ENCODE measurements at places on chromosomes 2 and 18.

DNA sequence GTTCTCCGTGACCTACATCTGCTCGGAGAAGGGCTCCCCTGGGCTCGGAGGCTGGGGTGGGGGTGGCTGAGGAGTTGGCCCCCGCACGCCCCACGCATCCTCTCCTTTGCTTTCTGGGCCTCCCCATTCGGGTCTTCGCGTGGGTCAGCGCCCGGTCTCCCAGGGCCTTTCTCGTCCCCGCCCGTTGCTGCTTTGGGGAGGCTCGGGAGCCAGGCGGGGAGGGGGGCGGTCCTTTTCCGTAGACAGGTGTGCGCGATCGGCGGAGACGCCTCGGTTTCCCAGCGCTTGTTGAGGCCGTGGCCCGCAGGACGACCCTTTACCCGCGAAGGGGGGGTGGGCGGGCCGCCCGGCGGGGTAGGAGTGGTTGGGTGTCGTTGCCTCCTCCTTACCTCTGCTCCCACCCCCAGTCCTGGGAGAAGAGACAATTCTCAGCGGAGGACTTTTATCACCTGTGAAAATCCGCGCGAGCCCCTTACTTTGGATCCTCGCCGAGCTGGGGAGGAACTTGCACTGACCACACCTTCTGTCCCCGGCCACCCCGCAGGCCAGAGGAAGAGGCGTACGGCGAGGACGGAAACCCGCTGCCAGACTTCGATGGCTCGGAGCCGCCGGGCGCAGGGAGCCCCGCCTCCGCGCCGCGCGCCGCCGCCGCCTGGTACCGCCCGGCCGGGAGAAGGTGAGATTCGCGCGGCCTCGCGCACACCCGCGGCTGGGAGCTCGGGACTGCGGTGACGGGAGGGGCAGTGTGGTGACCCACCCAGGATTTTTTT, 2.6 kb downstream of the ADCYAP1 start:
- DNase-seq, result no peak

GRCh38 chr2:64036034-64036705, 16.9 kb upstream of the VPS54 start:
- no peak for DNase-seq

DNA sequence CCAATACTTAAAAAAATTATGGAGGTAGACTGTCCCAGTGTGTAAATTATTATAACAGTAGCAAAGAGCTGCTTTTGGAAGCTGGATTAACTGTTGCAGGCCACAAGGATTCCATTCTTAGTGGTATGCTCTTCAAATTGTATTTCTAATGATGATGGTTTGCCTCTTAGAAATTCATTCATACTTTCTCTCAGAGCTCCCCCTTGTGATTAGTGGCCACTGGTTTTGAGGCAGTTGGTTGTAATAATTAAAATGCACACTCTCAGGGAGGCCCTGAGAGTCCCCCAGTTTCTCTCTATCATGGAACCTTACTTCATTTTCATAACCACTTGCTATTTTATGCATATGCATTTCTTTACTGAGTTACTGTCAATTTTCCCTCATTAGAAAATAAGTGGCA, 122.5 kb downstream of the PLA2R1 start:
- peak; percentile 26 for DNase-seq

DNA sequence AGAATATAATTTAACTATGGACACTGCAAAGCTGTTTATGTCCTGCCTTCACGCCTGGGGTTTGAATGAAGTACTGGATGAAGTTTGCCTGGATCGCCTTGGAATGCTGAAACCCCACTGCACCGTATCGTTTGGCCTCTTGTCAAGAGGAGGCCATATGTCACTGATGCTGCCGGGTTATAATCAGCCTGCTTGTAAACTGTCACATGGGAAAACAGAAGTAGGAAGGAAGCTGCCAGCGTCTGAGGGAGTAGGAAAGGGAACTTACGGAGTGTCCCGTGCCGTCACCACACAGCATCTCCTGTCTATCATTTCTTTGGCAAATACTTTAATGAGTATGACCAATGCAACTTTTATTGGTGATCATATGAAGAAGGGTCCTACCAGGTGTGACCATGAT, 105.8 kb downstream of the WDR7 start:
- peak; percentile 71 for DNase-seq

DNA sequence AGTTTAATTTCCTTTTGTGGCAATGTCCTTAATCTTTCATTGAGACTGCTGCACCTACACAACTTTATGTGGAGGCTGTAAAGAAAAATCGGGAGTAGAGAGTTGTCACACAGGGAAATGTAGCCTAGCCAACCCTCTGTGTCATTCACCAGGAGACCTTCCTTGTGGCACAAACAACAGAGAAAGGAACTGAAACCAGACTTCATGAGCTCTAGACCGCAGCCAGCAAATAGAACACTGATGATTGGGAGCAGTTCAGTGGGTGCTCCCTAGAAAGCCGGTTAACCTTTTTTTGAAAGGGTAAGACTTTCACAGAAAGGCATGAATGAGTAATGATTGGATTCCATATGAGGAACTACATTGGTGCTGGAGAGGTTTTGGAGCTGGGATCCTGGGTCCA, 1752.4 kb upstream of the CELF4 start:
- peak; percentile 71 for DNase-seq

- DNase-seq, result no peak
Measured at GRCh38 chr2:10191554-10191953, 69.0 kb downstream of the RRM2 start.

DNA sequence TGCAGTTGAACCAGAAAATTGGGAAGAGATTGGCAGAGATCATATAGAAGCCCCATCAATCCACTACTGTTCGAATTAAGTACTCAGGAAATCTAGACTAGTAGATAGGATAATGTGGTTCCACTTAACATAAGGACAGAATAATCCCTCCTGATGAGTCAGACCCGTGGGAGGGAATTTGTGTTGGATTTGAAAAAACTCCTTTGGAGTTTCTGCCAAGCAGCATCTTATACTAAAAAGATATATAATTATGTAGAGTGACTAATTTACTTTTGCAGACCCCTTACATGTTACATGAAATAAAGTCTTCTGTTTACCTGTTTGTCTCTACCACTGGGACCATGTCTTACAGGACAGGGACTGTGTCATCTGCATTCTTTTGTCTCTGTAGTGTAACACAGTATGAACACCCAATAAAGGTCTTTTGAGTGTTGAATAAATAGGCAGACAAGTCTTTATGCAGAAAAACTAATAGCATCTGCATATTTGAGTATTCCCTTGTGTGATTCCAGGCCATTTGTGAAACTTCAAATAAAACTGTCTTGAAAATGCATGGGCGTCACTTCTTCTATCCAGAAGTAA, 122.6 kb upstream of the DNAJC10 start:
- DNase-seq, result no peak

GRCh38 chr2:182942756-182943155, 76.3 kb upstream of the FRZB start:
- no peak for DNase-seq

DNA sequence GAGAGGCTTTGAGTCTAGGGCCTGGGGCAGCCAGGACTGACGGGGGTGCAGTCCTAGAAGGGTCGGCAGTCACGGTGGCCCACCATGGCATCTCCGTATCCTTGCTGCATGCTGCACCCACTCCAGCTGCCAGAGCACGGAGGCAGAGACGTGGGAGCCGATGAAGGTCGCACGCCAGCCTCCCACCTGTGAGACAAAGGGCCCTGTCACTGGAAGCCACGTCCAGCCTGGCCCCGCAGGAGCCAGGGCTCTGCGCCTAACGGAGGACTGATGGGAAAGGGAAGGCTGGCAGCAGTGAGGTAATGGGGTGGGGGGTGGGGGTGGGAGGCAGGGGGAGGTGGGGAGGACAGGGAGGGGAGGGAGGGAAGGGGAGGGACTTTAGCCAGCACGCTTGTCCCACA, 21.9 kb downstream of the ITM2C start:
- no peak for DNase-seq

- no peak for DNase-seq
Measured at GRCh38 chr18:8791171-8791651, 85.9 kb downstream of the MTCL1 start.

GRCh38 chr18:51712821-51713220, 515.3 kb upstream of the MEX3C start:
- DNase-seq, result no peak

DNA sequence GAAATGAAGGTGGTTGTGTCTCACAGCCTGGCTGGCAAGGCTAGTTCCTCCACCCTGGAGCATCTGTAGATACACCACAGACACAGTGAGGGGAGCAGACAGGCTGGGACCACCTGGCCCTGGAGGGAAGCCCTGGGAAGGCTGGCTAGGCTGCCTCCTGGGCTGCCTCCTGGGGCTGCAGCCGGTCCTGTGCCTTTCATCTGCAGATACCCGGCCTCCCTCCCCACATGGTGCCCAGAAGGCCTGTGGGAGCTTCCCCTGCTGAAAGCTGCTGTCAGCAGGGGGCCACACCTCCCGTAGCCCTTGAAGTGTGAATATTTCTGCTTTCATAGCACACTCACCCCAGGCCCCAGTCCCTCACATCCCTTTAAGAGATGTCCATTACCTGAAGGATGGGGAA, 37.6 kb downstream of the SDC1 start:
- no peak for DNase-seq

DNA sequence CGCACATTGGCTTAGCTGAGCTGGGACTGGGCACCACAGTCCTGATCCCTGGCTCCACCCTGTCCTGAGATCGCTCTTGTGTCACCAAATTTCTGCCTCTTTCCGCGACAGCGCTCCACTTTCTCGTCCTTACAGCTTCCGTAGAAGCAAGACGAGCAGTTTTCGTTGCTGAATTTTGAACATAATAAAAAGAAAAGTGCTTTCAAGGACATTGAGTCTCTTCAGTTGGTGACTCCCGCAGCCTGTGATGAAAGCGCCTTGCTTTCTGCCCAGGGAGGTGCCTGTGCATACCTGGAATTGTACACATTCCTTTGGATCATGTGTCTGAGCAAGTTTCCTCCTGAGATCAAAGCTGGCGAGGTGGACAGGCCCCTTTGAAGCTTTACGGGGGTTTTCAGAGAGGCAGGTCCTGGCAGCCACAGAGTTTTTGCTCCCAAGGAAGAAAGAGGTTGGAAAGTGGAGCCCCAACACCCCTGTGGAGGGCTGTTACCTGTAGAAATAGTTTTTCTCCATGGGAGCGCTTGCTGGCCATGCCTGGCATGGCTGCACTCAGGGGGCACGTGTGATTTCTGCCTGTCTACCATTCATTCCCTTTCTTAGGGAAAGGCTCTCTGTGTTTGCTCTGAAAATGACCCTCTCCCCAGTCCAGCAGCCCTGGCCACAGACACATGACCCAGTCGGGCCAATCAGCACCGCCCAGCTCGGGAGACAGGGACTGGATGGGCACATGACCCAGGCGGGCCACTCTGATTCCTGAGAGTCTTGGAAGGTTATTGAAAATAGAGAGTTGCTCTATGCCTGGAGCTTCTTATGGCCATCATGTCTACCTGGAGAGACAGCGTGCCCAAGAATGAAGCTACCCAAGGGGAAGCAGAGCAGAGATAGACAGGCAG, 115.6 kb upstream of the OTOS start:
- no peak for DNase-seq

GRCh38 chr2:50492477-50492851, 539.5 kb downstream of the NRXN1 start:
- DNase-seq, result peak; percentile 81

- DNase-seq, result no peak
Measured at GRCh38 chr18:79465392-79465991, 69.8 kb downstream of the NFATC1 start.

DNA sequence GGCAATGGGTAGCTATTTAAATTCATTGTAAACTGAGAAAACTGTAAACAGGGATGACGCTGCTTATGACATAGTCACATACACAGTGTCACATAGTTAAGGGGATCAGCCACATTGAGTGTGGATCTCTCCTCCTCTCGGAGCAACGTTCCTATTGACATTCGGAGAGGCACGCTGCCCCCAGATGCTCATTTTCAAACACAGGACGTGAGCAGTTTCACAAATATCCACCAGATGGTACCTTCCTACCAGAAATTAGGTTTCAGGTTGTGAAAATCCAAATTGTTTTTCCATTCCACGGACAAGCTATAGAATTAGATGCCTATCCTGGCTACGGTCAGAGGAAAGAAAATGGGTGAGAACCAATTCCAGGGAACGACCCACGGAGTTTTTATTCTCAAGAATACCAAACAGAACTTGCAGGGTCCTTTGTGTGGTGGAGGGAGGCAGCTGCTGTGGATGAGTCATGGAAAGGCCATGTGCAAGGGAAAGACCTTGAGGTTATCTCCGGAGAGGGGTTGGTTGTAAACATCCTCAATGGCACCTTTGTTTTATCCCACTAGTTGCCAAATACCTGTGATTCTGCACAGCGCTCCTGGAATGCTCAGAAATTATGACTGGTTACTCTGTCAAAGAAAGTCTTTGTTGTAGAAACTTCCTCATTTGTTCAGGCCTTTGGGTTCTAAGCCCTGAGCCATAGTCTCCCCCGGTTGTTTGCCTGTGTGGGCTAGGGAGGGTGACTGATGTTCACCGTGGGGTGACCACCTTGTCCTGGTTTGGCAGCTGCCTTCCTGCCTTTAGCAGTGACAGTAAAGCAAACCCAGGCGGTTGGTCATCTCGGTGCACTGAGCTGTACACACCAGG, 88.0 kb downstream of the ACTR3 start:
- peak; percentile 41 for DNase-seq

DNA sequence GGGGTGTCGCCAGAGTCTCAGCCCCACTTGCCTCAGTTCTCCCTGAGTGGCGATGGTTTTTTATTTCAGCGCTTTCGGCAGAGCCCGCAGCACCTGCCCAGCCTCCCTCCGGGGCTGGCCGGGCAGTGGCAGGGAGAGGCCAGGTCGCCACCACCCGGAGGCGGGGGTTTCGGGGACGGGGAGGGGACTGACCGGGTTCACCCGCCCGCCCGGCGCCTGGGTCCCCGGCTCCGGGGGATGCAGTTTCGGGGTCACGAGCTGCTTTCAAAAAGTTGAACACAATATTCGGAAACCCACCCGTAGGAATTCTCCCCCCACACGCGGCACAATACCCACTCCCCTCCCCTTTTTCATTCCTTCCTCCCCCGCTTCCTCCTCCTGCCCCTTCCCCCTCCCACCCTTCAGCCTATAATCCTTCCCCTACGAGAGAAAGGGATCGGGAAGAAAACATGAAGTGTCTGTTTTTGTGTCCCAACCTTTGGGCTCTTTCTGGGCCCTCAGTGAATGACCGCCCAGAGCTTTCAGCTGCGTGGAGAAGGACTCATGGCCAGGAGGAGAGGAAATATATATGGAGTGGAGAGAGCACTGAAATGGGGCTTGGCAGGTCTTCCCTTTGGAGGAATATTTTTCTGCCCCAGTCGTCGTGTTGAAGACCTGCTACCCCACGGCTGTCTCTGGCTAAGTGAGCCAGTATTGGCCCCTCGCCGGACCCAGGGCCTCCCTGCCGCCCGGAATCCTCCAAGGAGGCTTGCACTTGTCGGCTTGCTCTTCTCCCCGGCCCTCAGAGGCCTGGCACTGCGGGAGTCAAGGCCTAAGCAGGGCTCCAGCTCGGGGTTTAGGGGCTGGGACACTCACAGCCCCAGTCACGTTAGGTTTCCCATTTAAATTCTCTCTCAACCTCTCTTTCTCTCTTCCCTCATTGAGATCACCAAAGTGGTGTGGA, 2.1 kb upstream of the SIX3 start:
- DNase-seq, result no peak

GRCh38 chr2:191688934-191689695, 11.2 kb downstream of the NABP1 start:
- no peak for DNase-seq

DNA sequence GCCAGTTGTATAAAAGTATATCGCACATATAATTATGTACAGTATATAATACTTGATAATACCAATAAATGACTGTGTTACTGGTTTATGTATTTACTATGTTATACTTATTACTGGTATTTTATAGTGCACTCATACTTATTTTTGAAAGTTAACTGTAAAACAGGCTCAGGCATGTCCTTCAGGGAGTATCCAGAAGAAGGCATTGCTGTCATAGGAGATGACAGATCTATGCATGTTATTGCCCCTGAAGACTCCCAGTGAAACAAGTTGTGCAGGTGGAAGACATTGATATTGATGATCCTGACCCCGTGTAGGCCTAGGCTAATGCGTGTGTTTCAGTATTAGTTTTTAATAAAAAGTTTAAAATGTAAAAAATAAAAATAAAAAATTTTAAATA, 20.3 kb upstream of the ASXL3 start:
- DNase-seq, result no peak

Measured in pons (tissue), 1 donor.